ENCODE measurements at places on chromosomes 7 and 10. TPM values are rescaled to one million over a fixed set of nuclear protein-coding genes. Genes with fewer than 3 reads are reported as not detected.

Gene EPHA1
- total RNA-seq: 7.8 TPM

Gene SLC26A5
- 0.46 TPM for total RNA-seq

Gene CFAP70
- 6.0 TPM for total RNA-seq

Gene SPDYE3
- total RNA-seq: not detected

Gene RBP4
- 6.7 TPM for total RNA-seq

Gene LIPM
- total RNA-seq: not detected
